ENCODE measurements at places on chromosomes 5 and 9.

DNA sequence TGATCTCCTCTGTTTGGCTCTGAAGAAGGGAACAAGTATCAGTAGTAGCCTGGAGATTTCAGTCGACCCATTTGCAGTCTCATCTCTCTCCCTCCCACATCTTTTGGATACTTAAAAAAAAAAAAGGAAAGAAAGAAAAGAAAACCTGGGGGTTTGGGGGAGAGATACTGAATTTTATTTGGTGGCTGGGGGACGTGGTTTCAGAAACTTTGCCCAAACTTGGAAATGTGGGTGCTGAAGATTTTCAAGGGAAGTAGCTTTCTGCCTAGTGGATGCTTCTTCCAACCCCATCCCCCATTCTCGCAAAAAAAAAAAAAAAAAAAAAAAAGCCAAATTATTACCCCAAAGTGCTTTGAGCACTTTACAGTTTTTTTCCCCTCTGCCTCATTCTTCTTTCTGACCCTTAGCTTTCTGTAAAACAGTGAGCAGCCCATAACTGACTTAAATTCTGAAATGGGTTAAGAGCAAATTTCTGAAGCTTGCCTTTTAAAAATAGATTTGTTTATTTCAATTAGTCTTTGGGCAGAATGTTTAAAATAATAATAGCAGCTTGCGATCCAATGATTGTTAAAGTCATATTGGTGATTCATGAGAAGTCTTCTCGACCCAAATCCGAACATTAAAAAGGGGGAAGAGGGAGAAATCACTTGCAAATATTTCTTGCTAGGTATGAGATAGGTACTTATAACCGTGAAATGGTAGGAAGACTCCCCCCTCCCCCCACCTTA lies 894 bp downstream of the FST start:
- DNase-seq, result no peak

DNA sequence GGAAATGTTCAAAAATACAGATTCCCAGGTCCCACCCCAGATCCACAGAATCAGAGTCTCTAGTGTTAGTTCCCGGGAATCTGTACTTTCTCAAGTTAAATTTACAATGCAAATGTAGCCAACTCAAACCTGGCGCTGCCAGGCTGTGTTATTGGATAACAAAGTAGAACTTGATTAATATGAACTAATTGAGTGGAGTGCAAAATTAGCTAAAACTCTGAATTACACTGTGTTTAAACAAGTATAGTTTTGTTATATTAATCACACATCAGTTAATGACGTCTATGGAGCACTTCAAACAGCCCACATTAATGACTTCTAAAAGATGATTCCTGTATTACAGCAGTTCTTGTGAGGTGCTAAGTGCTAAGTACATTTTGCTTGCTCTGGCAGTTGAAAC lies 32.4 kb upstream of the CYFIP2 start:
- DNase-seq, result no peak

DNA sequence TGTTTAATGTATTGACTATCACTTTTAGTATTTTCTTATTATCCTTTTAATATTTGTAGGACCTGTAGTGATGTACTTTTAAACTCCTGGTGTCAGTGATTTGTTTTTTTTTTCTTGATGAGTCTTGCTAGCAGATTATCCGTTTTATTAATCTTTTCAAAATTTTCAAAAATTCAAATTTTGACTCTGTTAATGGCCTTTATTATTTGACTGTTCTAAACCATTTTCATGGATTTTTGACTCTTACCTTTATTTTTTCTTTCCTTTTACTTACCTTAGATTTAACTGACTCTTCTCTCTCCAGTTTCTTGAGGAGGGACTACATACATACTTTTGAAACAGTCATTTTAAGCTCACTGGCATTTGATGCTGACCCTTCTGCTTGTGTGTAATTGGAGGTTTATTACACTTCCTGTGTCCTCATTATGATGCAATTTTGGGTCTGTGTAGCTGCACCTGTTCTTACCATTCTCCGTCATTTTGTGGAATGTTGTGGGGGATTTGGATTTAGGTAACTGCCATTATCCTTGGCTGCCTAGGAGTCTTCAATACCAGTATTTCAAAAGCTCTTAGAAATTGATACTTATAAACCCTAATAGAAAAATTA lies 32.0 kb upstream of the EXOC3 start:
- DNase-seq, result no peak

GRCh38 chr9:110047955-110048402 lies 160.0 kb downstream of the C9orf152 start:
- DNase-seq, result no peak

- no peak for DNase-seq
These were observed 403.1 kb upstream of the WWC1 start for GRCh38 chr5:167888393-167888792.

GRCh38 chr9:93098236-93098946 lies 2.4 kb downstream of the CARD19 start:
- DNase-seq, result no peak

GRCh38 chr5:13480834-13481233 lies 463.7 kb downstream of the DNAH5 start:
- DNase-seq, result no peak

GRCh38 chr9:109478051-109478563 lies 20.0 kb downstream of the PTPN3 start:
- no peak for DNase-seq

Data from stimulated activated naive CD4-positive, alpha-beta T cell (primary cell).